Osteoblast (primary cell): ENCODE measurements at places on chromosomes 3 and 15. TPM values are rescaled to one million over a fixed set of nuclear protein-coding genes. Genes with fewer than 3 reads are reported as not detected.

GRCh38 chr3:189389346-189389745 is 217.6 kb downstream of the TPRG1 start:
- no peak for DNase-seq

GRCh38 chr3:177034832-177035475 is 162.3 kb downstream of the TBL1XR1 start:
- DNase-seq: no peak

DNA sequence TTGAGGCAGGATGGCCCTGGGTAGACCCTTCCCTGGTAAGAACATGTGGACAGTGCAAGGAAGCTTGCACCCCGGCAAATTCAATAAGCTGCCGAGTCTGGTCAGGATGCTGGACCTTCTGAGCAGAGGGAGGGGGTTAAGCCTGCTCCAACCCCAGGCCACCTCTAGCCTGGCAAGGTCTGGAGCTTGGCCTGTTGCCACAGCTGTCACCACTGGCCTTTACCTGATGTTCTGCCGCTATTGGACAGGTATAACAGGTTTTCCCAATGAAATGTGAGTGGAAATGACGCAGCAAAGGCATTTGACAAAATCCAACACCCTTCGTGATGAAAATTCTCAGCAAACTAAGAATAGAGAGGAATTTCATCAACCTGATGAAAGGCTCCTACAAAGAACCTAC is 699 bp upstream of the MESP1 start:
- DNase-seq: no peak

GRCh38 chr3:73399106-73399505 is 225.6 kb downstream of the PDZRN3 start:
- DNase-seq: no peak

GRCh38 chr15:52243286-52243685 is 52.1 kb upstream of the GNB5 start:
- no peak for DNase-seq

DNA sequence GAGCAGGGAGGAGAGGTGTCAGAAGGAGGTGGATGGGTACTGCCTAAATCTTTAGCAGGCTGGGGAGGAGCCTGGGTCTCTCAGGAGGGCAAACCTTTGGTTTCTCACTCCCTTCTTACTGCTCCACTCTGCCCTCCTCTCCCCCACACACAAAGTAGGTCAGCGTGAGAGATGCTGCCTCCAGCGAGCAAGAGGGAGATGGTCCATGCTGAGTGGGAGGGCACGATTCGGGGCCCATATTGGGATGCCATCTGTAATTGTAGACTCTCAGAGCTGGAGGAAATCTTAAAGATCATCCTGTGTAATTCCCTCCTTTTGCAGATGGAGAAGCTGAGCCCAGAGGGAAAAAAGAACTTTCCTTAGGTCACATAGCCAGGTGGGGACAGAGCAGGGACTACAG is 34.2 kb upstream of the SYN2 start:
- no peak for DNase-seq

- DNase-seq: peak; percentile 98
Measured at GRCh38 chr3:122794779-122795673, at the start of gene SLC49A4. Gene SLC49A4, plus strand, starts transcription at chr3:122795069. Its CDS starts 124 bp downstream, at chr3:122795193.

DNA sequence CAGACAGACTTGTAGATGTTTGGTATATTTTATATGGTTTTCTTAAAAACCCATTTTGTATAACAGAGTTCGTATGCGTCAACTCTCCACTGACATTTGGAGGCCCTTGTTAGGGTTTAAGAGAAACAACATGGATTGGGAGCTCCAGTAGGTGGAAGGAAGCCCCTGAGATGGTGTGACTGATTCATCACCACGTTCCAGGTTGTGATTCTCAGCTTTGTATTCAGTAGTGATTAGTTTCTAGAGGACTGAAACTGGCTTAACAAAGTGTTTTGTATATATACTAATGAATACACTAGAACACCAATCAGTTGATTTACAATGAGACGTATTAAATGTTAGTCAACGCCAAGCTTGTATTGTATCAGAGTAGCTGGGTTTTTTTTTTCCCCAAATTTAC is 33.9 kb downstream of the SNRK start:
- no peak for DNase-seq

- no peak for DNase-seq
Measured at GRCh38 chr3:107670986-107671385, 148.2 kb downstream of the BBX start.

GRCh38 chr15:80060356-80061006 is 1.0 kb downstream of the ZFAND6 start:
- DNase-seq: peak; percentile 71

GRCh38 chr15:28934645-28935044 is 48.9 kb downstream of the APBA2 start:
- DNase-seq: no peak

- DNase-seq: peak; percentile 67
Measured at GRCh38 chr15:71444866-71445590, 329.8 kb downstream of the THSD4 start.

DNA sequence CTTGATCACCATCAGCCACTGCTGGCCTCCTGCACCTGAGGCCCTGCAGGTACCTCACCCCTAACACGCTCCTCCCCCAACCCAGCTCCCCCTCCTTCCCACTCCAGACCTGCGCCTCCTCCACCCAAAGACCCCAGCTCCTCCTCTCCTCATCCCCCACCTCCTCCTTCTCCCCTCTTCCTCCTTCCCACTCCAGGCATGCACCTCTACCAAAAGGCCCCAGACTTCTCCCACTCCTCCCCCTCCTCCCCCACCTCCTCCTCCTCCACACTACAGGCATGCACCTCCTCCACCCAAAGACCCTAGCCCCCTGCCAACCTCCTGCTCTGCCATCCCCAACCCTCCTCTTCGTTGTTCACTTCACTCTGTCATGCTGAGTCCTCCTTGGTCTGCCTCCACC is 42.7 kb downstream of the CYP11A1 start:
- no peak for DNase-seq

- DNase-seq: peak; percentile 42
Measured at GRCh38 chr3:106251160-106251892, 382.5 kb upstream of the CBLB start.

- no peak for DNase-seq
Measured at GRCh38 chr3:43041517-43041916, 62.4 kb downstream of the GASK1A start.

Gene GRK7
- not detected in 2 replicates for total RNA-seq

Gene FMN1
- 9.0 and 11.2 TPM in 2 replicates for total RNA-seq

Gene SCAPER
- 8.3 and 10.6 TPM in 2 replicates for total RNA-seq

Gene LRTM1
- not detected in 2 replicates for total RNA-seq

Gene FETUB
- not detected in 2 replicates for total RNA-seq

Gene EFHB
- total RNA-seq: 0.29 and 1.8 TPM in 2 replicates

Gene CCDC14
- 45.7 and 51.4 TPM in 2 replicates for total RNA-seq

Gene STRA6
- total RNA-seq: under 0.01 and 0.36 TPM in 2 replicates
